Activated CD8-positive, alpha-beta memory T cell treated with anti-CD3 and anti-CD28 coated beads for 24 hours (primary cell): ENCODE measurements at places on chromosomes 12 and 14.

- DNase-seq: no peak
These were observed 1621.5 kb upstream of the FLRT2 start for GRCh38 chr14:83908419-83908818.

DNA sequence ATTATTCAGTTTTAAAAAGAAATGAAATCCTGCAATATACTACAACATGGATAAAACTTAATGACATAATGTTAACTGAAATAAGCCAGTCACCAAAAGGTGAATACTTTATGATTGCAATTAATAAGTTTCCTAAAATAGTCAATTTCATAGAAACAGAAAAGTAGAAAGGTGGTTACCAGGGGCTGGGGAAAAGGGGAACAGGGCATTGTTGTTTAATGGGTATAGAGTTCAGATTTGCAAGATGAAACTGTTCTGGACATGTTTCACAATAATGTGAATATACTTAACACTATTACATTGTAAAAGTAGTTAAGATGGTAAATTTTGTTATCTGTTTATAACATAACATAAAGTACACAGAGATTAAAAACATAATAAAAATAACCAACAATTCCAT lies 550.9 kb downstream of the CCER1 start:
- no peak for DNase-seq

- no peak for DNase-seq
These were observed 43.9 kb upstream of the GNPNAT1 start for GRCh38 chr14:52835122-52835903.

DNA sequence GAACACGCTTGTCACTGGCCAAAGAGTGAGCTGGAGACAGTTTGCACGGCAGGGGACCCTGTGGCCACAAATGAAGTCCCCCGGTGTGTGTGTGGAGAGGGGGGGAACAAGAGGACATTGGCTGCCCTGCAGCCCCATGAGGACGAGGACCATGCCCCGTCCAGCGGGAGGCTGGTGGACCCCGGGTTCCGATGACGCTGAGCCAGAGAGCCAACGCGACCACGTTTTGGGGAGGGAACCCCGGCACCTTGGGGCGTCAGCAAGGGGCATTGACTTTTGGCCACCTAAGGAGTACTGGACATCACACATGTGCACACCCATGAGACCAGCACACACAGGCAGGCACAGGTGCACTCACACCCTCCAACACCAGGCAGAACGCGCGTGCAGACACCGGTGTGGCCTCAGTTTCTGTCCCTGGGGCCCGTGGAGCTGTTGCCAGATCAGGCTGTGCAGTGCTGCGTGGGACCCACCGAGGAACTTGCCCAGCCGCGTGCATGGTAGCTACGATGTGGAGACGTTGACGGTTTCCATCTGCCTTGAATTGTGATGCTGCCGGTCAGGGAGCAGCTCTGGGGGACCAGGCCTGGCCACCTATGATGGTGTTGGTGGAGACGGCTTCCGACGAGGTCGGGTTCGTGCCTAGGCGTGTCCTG lies 26.5 kb downstream of the NOC4L start:
- no peak for DNase-seq

DNA sequence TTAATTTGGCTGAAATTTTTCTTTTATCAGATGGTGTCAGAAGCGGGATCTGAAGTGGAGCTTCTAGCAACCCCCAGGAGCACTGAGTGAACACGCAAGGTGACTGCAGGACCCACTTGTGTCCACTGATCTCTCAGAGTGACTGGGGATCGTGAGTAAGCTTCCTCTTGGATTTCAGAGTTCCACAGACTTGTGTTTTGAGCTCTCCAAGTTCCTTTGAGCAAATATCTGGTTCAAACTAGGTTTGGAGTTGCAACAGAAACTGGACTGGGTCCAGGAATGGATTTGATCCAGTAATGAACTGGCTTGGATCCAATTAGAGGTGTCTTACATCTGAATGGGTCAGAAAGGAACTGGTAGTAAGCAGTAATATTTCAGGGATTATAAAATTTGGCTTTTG lies 24.7 kb upstream of the B4GALNT1 start:
- no peak for DNase-seq

GRCh38 chr14:89255852-89256251 lies 161.2 kb downstream of the FOXN3 start:
- DNase-seq: no peak

DNA sequence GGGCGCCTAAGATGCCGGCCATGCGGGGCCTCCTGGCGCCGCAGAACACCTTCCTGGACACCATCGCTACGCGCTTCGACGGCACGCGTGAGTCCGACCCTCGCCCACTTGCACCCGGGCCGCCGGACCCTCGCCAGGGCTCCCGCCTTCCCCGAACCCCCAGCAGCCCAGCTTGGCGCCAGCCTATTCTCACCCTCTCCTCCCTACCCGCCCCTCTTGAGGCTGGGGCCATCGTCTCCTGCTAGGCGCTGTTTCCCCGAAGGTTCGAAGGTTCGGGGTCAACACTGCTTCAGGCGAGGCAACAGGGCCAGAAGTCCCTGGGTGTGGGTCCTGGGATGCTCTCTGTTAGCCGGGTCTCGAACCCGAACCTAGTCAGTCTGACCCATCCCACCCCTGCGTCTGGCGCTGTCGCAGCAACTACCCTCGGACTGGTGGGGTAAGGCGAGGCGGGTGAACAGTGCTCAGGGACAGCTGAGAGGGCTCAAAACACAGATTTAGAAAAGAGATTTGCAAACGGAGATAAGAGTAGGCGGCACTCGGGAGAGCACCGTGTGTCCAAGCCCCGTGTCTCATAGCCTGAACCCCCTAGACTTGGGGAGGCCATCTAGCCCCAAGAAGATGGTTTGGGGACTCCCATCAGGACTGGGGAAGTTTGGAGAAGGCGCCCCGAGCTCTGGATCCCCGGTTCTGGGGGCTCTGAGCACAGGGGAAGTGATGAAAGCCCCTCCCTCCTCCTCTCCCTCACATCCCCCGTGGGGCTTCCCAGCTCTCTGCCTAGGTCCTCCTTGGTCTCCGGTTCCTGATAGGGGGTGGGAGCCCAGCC lies 787 bp downstream of the KCNH3 start:
- peak; percentile 64 for DNase-seq

DNA sequence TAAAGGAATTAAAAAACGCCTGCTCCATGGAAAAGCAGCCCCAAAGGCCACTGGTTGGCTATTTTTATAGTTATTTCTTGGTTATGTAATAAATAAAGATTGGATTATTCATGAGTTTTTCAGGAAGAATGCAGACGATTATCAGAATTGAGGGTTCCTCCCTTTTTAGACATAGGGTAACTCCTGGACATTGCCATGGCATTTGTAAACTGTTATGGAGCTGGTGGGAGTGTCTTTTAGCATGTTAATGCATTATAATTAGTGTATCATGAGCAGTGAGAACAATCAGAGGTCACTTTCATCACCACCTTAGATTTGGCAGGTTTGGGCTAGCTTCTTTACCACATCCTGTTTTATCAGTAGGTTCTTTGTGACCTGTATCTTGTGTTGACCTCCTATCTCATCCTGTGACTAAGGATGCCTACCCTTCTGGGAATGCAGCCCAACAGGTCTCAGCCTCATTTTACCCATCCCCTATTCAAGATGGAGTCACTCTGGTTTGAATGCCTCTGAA lies 728.7 kb downstream of the GALC start:
- DNase-seq: no peak

GRCh38 chr14:74362361-74362915 lies 14.2 kb downstream of the VRTN start:
- peak; percentile 85 for DNase-seq

- DNase-seq: no peak
These were observed 2.6 kb downstream of the EGLN3 start for GRCh38 chr14:33948145-33948868.

GRCh38 chr14:68526512-68527091 lies 266.3 kb downstream of the ZFP36L1 start:
- no peak for DNase-seq

DNA sequence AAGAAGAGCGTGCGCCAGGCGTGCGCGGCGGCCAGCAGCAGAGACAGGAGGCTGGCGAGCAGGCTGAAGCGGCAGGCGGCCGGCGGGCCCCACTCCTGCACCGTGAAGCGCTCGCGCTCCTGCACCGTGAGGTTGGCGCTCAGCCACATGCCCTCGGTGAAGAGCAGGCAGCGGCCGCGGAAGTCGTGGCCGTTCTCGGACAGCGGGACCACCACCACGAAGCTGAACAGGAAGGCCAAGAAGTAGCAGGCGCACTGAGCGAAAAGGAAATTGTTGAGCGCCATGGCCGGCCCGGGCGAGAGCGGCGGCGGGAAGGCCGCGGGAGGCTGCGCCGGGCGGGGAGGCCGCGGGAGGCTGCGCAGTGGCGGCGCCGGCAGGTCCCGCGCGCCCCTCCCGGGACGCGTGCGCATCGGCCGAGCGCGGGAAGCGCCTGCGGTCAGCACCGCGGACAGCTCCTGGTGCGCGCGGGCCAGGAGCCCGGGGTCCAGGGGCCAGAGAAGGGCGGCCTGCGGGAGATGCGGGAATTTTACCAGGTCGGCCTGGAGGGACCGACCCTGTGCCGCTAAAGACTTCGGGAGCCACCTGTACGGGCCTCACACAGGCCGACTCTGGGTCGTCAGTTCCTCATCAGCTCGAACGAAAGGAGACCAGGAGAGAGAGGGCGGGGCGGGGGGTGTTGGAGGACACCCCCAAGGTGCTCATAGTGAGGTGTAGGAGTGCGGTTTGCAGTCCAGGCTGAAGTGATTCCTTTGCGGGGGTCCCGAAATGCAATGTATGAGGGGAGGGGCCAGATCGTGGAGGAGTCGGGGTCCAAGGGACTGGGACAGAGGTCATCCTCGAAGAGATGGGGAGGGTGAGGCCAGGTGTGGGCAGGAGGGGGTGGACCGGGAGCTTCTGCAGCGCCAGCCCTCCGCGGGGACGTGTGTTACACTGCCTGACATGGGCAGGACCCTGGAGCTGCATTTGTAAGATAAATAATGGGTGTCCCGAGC lies at the start of gene TMEM179:
TMEM179 (minus strand) TSS at position 315 of the 992 bp plus-strand sequence; CDS start at position 284, 31 bp downstream.
- DNase-seq: no peak

DNA sequence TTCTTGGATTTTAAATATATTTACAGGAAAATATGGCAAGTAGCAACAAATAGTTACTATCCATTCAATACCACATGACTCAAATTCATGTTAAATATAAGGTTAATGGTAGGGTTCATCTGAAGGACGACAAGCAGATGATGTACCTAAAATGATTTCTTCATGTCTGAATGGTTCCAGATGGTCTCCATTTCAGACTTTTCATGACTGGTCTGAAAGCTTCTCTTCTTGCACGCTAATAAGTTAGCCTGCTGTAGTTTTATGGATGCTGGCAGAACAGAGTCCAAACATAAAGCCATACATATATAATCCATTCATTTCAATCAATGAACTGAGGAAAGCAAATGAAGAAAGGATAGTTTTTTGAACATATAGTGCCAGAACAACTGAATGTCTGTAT lies 257.0 kb upstream of the MGAT4C start:
- DNase-seq: no peak

DNA sequence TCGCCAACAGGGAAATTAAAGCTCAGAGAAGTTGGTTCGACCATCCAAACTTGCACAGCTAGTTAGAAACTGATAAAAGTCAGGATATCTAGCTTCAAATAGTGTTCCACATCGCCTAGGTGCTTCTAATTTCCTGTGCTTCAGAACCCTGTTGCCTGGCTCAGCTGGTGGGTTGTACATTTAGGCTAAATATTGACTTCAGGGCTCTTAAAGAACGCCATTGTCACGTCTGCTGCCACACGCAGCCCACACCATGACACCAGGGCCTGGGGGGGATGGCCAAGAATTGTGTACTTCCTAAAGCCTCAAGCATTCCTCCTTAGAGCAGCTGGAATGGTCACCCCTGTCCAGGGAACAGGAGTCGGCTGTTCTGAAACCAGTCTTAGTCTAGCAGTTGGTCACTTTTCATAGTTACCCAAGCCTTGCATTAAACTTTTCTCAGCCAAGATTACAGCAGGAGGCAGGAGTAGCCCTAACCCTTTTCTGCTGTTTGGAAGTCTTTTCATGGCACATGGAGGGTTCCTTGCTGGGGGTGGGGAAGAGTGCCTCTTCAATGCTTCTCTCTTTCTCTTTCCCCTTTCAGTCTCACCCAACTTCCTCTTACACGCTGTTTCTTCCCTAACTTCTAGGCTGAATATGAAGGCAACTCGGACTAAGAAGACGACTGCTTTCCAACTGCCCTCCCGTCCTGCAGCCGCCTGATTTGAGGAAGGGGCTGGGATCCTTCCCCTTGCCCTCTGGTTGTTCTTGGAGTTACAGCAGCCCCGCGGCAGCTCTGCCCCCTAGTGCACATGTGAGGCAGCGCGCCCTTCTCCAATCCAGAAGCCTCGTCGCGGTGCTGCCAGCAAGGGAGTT lies 17.1 kb downstream of the FOS start:
- peak; percentile 91 for DNase-seq

- no peak for DNase-seq
These were observed at the start of gene CNTN1 for GRCh38 chr12:40691913-40692764. TSS of gene CNTN1 (plus strand) at chr12:40692439.

DNA sequence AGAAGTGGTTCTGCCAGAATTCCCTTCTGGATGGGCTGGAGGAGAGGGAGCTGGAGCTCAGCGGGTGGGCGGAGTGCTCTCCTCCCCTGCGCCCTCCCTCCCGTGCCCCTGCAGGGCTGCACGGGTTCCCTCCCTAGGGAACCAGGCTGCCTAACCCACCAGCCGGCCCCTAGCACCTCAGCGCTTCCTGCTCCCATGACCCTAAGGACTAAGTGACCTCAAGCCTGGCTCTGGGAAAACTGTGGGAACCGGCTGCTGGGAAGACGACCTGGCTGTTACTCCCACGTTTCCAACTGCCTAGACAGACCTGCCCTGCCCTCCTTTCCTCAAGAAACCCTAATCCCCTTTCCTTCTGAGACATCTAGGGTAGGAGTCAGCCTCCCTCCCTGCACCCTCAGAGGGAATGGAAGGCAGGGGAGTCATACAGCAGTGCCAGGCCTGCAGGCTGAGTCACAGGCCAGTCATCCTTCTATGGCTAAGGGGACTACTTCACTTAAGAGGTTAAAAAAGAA lies 31.5 kb downstream of the SLC6A12 start:
- no peak for DNase-seq

- no peak for DNase-seq
These were observed 42.1 kb upstream of the KCNH3 start for GRCh38 chr12:49496417-49497360.

- DNase-seq: no peak
These were observed 63.9 kb downstream of the MYRFL start for GRCh38 chr12:69888901-69889300.

DNA sequence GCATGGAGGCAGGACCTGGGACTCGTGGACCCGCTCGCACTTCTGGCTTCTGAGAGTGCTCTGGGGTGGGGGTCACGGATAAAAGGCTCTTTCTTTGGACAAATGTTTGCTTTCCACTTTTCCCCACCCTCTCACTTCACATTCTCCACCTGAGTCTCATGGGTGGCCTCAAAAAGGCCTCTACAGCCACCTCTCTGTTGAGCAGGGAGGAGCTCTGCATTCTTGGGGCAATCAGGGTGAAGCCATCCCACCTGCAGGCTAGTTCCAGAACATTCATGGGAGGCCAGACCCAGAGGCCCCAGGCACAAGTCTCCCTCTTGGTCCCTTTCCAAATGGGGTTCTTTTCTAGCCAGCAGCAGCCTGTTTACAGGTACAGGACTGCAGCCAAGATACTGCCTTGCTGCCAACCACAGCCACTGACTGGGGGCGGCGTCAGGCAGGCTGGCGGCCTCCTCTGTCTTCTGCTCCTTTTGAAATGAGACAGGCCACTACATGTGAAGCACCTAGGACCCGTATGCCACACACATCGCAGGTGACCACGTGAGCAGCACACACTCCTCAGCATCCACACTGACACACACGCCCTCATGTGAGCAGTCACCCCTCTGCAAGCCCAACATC lies 18.2 kb upstream of the CEBPE start:
- no peak for DNase-seq
